ENCODE measurements at places on chromosomes 11 and 22.

DNA sequence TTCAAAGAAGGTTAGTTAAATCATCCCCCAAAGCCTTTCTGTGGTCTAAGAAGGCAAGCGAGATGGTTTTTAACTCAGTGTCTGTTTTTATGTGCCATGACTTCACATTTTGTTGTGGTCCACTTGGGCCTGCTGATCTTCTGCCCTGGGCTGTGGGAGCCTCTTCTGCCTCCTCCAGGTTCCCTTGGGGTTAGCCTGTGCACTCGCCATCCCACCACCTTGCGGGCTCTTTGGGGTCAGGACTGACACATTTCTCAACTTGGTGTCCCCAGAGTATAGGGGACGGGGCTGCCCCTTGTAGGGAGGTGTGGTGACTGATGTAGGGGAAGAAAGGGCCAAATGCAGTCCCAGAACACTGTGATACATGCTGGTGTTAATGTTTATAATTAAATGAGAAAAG lies 207.0 kb downstream of the TBC1D22A start:
- DNase-seq: no peak

- DNase-seq: no peak
These were observed 413.9 kb downstream of the TENM4 start for GRCh38 chr11:79026803-79027445.

GRCh38 chr22:22487869-22488597 lies 20.5 kb downstream of the ZNF280B start:
- DNase-seq: no peak

DNA sequence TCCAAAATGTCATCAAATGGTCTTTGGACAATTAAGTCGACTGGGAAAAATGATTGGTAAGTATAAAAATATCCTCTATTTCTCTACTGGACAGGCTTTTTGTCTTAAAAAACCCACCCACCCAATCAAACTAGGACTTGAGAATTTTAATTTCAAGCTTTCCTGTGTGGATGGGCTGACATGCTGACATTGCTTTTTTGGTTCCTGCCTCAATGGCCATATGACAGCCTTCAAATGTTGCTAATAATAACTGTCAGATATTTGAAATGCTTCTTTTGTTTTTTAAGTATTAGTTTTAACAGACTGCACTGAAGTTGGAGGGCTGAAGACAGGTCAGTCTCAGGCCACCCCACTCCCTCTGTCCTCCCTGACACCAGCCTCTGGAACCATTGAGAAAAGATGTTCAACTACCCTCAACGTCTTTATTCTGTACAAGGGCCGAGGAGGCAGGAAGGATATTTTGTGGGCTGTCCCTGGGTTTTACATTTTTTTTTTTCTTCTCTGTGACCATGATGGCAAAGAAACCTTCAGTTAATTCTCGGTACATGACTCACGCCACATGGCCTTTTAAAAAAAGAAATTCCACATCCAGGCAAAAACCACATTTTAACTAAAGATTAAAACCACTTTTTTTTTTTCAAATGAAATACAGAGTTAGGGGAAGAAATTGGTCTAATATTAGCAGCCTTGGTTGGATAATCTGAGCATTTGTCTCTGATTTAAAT lies 130.4 kb downstream of the SLC1A2 start:
- DNase-seq: no peak

GRCh38 chr22:20031732-20032406 lies 11.0 kb downstream of the TANGO2 start:
- DNase-seq: no peak

GRCh38 chr11:131823772-131824171 lies 453.4 kb downstream of the NTM start:
- DNase-seq: peak; percentile 13

DNA sequence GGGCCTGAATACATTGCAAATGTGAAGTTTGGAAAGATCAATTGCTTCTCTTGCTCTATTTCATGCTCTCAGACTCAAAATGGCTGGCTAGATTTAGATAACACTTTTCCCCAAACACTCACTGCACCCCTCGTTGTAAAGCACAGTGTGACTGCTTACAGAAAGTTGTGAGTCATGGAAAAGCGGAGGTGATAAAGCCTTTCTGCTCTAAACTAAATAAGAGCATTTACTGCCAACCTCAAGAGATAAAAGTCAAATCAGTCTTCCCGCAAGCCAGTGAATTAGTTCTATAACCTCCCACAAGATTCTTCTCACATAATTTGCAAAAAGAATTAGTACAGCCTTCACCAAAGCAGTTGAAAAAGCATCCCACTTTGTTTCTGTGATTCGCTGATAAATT lies 168.7 kb downstream of the WT1 start:
- DNase-seq: no peak

DNA sequence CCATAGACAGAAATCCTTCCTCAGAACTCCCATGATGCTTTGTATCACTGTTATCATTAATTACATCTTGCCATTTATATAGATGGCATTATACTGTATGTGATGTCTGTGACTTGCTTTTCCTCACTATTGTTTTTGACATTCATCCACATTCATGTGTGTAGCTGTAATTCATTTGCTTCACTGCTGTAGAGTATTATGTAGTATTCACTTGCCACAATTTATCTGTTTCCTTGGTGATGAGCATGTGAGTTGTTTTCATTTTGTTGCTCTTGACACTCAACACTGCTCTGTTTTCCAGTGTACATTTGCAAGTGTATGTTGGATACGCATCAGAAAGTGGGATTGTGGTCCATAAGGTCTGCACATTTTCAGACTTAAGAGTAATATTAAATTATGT lies 328.6 kb upstream of the C11orf87 start:
- DNase-seq: no peak

- DNase-seq: no peak
These were observed at the start of gene LRRN4CL for GRCh38 chr11:62689421-62690183. Gene LRRN4CL, minus strand, starts transcription at chr11:62689530. Its CDS starts 1,022 bp downstream, at chr11:62688508.

GRCh38 chr11:86180851-86181250 lies 63.7 kb upstream of the EED start:
- no peak for DNase-seq

- DNase-seq: no peak
These were observed 29.3 kb upstream of the PAMR1 start for GRCh38 chr11:35554491-35555437.

DNA sequence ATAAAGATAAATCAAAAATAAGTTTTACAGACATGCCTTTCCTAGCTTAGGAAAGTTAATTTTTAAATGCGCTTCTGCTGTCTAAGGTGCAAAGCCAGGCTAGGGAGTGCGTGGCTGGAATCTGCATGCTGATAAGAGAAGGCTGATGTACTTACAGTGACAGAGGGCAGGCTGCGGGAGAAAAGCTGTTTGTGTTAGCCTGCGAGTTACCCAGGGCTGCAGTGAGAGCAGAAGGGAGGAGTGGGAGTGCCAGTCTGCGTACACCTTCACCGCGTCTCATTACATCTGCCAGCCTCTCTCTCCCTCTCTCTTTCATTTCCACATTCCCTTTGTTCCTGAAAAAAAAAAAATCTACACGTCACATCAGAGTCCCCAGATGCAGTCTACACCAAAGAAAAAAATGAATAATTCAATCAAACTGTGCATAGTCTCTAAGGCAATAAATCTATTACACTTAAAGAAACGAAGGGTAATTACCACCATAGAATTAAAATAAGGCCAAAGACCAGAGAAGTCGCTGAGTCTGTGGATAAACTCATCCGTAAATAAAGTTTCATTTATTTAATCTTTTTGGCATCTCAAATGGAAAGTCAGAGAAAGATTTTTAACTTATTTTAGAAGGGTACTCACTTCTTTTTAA lies 126.4 kb upstream of the C11orf58 start:
- peak; percentile 89 for DNase-seq

DNA sequence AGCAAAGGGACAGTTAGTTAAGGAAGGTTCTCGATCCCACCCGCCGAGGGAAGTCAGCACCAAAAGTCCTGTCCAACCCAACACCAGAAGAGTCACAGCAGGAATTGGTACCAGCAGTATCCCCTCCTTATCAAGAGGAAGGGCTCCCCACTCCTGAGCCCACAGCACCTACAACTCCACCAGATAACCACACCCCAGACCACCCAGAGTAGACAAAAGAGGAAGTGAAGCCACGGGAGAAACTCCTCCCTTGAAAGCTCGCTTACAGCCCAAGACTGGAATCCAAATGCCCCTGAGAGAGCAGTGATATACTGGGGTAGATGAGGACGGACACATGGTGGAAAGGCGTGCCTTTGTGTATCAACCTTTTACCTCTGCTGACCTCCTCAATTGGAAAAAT lies 7.3 kb upstream of the CD5 start:
- no peak for DNase-seq

DNA sequence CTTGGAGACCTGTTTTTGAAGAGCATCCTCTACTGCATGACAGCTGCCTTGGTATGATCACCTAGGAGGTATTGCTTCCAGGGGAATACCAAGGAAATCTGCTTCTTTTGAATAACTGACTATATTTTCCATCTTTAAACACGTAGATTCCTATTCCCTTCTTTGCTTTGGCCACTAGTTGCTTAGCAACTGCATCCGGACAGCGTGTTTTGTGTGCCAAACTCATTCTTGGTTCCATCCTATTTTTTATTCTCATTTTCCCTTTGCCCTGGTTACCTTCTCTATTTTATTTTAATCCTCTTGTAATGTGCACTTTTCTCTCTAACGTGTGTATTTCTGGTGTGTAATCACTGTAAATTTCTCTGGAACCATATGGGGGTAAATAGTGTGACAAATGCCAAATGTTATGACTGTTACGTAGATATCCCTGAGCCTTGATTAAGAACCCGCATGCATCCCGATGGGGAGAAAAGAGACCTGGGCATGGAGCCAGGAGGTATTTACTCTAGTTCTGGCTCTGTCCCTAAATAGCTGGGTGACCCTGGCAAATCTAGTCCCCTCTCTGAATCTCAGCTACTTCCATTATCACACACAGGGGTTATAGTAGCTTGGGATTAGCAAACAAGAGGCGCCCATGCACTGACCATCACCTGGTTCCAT lies 241.7 kb downstream of the MIAT start:
- DNase-seq: peak; percentile 48

DNA sequence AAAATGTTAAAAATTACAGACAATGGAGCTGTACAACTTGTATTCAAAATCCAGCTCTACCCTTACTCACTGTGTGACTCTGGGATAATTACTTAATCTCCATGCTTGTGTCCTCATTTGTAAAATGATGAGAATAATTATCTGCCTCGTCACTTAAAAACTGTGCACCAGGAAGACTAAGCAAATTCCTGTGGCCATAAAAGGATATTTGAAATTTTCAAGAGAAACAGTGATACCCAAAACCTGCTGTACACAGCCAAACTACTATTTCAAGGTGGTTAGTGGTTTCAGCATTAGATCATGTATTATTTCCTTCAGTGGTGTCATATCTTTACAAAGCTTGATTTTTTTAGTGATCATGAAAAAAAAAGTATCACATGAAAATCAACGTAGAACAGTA lies 136.9 kb downstream of the METTL15 start:
- no peak for DNase-seq

GRCh38 chr22:32620992-32621391 lies 146.4 kb downstream of the FBXO7 start:
- no peak for DNase-seq

DNA sequence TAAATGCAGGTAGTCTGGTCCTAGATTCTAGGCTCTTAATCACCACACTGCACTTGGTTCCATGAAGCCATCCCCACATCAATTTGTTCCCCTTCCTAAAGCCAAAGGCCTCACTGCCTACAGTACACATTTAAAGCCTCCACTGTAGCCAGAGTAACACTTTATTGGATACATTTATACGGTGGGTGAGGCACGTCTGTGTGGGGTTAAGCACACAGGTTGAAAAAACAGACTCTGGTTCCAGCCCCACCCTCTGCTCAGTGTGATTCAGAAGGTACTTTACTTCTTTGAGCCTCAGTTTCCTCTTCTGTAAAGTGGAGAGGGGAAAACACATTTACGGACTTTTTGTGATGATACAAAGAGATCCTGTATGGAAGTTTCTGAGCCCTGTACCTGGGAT lies 22.5 kb downstream of the DSCAML1 start:
- DNase-seq: no peak

- peak; percentile 38 for DNase-seq
These were observed 3.9 kb upstream of the GCAT start for GRCh38 chr22:37803639-37804351.

DNA sequence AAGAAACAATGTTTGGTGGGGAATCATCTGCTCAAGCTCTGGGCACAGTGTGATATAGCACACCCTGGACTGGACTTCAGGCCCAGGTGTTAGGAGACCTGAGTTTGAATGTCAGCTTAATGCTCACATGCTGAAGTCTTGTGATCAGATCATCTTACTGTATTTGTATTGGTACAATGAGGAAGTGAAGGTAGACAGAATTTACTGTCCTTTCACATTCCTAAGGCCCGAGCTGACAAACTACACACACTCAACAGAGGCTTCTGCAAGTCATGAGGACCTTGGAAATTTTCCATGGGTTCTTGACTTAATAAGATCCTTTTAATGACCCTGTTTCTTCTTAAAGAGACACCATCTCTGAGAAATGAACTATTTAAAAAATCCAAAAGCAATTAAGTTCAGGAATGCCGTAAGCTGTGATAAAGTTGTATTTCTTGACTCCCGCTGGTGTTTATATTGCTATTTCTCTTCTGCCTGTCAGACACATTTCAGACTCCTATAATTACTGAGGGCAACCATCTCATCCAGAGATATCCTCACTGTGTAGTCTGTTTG lies 802.0 kb downstream of the DLG2 start:
- DNase-seq: no peak

- DNase-seq: no peak
These were observed 164.7 kb downstream of the MAML2 start for GRCh38 chr11:96178049-96178886.

- no peak for DNase-seq
These were observed 12.3 kb downstream of the PIK3IP1 start for GRCh38 chr22:31279821-31280505.

GRCh38 chr11:6574816-6575715 lies 28.4 kb downstream of the RRP8 start:
- DNase-seq: no peak

DNA sequence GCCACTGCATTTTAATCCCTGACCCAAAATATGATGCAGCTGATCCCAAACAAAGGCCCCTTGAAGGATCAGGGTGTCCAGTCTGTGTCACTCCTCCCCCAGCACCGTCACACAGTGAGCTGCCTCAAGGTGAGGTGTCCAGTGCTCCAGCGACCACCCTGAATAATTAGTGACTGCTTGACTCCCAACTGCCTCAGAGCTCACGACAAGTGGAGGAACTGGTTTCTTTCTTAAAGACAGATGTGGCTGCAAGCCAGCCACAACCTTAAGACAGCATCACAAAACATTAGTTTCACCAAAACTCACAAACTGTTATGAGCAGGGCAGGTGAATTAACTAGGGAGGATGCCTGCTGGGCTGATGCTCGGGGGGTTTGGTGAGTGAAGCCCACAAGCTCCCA lies 74.6 kb downstream of the PIWIL3 start:
- no peak for DNase-seq

- DNase-seq: no peak
These were observed 61.1 kb upstream of the PHOX2A start for GRCh38 chr11:72305077-72305476.

GRCh38 chr22:47571616-47572015 lies 809.2 kb downstream of the TBC1D22A start:
- no peak for DNase-seq

Measured in DMS153 (cell line).